ENCODE measurements at places on chromosomes 3 and 15.

DNA sequence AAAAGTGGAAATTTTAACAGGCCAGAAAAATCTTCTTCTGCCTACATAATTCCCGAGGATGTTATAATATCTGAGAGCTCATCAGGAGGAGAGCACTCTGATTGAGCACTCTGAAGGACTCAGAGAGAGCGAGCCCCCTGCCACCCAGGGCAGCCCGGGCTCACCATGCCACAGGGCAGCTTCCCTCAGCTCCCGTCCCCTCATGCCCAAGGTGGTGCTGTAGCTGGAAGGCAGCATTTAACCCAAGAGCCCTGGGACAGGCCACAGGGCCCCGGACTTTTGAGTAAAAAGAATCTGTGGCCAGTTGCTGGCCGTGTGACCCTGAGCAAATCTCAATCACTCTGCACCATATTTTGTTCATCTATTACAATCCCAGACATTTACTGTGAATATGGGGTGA, 23.5 kb upstream of the RAD18 start:
- DNase-seq: no peak

GRCh38 chr3:12661926-12662592, 1.9 kb downstream of the RAF1 start:
- no peak for DNase-seq

DNA sequence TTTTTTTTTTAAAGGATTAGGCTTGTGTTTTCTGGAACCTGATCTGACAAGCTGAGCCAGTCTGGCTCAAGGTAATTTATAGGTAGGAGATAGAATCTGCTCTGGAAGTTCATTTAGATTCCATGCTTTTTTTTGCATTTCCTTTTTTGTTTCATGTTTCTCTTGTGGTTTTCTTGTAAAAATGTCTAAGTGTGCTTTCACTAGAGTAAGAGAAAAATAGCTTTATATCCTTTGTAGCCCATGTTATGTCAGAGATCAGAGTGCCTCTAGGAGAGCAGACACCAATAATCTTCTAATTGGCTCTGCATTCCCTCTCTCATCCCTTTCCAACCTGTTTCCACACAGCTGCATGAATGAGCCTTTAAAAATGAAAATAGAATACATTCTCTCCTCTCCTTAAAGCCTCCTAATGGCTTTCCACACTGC, 389.8 kb upstream of the KCNMB2 start:
- DNase-seq: no peak

DNA sequence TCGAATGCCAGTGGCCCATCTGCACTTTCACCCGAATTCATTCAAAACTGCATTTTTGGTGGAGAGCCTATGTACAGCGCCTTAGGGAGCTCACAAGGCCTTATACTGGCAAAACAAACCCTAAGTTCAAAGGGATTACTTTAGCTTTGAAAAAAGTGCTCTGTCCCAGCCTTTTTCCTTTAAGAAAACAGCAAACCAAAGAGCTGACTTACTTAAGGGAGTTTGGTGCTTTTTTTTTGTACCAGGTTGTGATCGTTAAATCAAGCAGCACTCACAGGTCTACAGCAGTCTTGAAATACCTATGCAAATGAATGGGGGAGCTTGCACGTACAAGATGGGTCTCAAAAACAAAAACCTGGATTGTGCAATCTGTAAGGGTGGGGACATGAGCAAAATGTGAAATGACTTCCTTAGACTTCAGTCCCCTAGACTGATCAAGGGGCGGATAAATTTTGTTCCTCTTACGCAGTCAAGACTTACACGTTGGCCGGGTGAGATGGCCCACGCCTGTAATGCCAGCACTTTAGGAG, 11.6 kb upstream of the PIK3CB start:
- DNase-seq: no peak

DNA sequence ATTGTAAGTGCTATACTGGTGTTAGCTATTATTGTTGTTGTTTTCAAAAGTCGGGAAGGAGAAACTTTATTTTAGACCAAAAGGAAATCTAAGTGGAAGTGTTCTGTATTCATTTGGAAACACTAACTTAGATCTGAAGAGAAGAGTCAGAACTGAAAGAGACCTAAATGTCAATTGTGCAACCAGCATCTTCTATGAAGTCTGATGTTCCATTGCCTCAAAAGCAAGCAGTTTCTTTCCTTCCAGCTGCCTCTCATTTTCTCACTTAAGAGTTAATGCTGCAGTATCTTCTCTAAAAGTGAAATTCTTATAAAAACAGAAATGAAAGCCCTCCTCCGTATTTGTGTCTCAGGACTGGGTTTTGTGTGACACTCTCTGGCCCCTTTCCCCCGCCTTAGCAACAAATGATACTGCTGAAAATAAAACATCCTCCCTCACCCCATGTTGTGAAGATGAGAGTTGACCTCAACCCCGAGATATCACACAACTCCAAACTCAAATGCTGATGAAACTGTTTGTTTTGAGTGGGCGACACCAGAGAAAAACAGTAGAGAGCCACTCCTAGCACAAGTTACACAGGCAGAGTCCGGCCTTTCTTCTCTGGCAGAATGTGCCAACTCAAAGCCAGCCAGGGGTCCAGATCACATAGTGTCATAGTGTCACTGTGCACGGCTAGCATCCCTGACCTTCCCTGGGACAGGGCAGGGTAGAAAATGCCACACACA, 48.9 kb downstream of the GLDN start:
- DNase-seq: no peak

GRCh38 chr3:64318668-64319271, 93.5 kb upstream of the PRICKLE2 start:
- no peak for DNase-seq

DNA sequence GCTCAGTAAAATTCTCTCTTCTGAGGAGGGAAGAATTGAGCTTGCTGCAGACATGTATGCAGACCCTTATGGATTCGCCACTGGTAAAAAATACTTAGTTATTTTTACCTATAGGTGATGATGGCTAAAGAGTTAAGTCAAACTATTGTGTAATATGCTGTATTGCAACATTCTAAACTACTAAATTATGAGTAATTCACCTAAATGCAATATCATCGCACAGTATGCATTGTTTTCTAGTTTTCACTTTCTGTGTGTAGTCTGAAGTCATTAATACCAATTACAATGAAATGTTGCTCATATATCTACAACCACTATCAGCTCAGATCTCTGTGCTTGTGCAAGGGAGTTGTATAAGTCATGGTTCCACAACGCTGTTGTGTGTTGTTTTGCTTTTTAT, 48.7 kb upstream of the ROBO2 start:
- no peak for DNase-seq

DNA sequence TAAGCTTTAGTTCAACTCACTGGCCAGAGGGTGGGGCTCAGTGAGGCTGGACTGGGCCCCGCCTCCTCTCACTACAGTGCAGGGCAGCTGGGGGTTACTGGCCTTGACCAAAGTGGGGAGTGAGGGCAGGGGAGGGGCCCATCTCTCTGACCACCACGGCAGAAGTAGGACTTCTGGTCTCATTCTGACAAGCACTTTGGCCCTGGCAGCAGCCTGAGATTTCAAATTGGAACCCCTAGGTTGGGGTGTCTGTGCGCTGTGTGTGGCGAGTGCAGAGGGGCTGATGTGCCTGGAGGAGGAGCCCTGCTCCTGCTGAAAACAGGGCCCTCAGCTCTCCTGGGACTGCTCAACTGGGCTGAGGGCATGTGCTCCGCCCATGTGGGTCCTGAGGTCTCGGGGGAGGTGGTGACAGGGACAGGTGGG, 60.3 kb upstream of the RPL32 start:
- DNase-seq: peak; percentile 56

DNA sequence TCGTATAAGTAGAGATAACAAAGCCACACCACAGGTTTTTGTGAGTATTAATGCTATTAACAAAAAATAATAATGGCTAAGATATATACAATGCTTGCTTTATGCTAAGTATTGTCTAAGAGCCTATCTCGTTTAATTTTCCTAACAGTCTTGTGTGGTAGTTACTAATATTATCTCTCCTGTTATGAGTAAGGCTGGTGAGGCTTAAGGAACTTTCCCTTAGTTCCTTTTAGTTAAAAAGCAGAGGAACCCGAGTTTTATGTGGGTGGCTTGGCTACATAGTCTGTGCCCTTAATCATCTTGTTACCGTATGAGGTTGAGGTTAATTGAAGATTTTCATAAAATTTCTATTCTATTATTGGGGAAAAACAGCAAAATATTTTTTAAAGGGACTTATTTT, 218.4 kb downstream of the SOX2 start:
- DNase-seq: no peak

- DNase-seq: no peak
Observed at GRCh38 chr15:62641825-62642224, 400.7 kb upstream of the TPM1 start.

- no peak for DNase-seq
Observed at GRCh38 chr15:72902245-72902918, 118.8 kb upstream of the ADPGK start.

- no peak for DNase-seq
Observed at GRCh38 chr15:26095710-26096330, 232.7 kb upstream of the ATP10A start.

GRCh38 chr3:13371100-13372075, 48.7 kb downstream of the NUP210 start:
- DNase-seq: no peak

- no peak for DNase-seq
Observed at GRCh38 chr3:128472449-128473179, 5.9 kb upstream of the DNAJB8 start.

DNA sequence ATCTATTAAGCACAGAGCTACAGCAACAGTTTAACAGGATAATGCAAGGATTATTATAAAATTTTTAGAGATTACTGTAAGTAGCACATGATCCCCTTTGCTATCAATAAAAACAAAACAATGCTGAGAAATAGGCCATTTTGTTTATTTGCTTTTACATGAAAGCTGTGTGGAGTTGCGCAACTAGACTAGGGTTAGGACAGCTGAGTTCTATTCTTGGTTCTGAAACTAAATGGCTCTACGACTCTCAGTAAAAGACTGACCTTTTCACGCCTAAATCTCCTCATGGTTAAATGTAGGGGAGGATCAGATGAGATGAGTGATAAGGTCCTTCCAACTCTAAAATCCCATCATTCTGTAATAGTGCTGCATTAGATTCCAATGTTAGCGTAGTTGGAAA, 25.0 kb downstream of the KCNMB2 start:
- no peak for DNase-seq

DNA sequence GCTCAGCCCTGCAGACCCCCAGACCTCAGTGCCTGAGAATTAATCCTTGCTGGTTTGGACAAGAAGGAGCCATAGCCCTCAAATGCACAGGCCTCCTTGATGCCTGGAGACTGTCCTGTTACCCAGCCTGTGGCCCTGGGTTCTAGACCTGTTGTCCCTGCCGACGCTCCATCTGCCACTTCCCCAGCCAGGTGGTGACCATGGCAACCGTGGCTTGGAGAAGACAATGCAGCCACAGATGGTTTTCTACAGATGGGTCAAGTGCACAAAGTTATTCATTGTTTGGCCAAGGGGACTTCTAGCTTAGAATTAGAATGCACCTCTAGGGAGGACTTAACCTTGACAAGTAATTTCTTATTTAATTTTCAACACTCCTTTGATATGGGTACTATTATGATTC, 297.1 kb downstream of the UACA start:
- DNase-seq: peak; percentile 25

DNA sequence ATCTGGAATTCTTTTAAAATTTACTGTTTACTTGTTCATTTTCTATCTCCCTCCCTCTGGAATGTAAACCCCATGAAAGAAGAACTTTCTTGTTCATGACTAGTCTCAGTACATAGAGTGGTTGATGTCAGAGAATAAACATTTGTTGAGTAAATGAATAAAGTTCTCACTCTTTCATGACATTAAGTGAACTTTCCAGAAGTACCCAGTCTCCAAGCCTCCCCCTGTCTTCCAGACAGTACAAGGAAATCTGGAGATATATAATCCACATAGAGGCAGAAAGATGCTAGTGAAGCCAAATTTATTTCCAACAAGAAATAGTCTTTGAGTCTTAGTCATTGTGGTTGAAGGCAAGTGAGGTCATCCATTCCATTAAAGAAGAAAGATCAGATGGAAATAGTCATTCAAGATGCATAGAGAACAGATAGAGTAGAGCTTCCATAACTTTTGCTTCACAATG, 71.5 kb upstream of the GALNT15 start:
- DNase-seq: no peak

DNA sequence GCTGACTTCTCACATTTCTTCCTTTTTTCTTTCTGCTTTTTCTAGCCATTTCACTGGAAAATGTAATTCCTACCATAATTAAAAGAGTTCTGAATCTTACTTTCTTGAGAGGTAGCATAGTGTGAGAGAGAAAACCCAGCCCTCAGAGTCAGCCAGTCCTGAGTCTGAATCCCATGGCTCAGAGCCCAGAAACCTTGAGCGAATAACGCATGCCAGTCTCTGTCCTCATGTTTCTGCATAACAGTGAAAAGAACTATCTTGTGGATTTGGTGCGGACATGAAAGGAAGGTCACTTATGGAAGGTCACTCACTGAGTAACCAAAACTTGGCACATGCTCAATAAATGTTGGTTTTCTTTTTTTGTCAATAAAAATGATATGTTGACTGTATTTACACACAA, 29.3 kb upstream of the SLCO3A1 start:
- DNase-seq: no peak

GRCh38 chr15:85282504-85283115, 97.8 kb upstream of the AKAP13 start:
- no peak for DNase-seq

GRCh38 chr3:55534876-55535275, 47.8 kb upstream of the WNT5A start:
- DNase-seq: no peak

- peak; percentile 1 for DNase-seq
Observed at GRCh38 chr3:32240159-32240545, 1.7 kb downstream of the CMTM8 start.

- no peak for DNase-seq
Observed at GRCh38 chr15:99197856-99198255, 51.5 kb downstream of the TTC23 start.

GRCh38 chr15:86016750-86017149, 62.9 kb upstream of the AGBL1 start:
- DNase-seq: no peak

Data from NCI-H2171 (cell line).